ENCODE measurements at places on chromosomes 16 and 17.
A peak's percentile ranks its signal among the peaks of the same experiment; 100 is the strongest.

GRCh38 chr17:7124923-7125322 is 10.3 kb upstream of the ASGR2 start:
- no peak for ATAC-seq

DNA sequence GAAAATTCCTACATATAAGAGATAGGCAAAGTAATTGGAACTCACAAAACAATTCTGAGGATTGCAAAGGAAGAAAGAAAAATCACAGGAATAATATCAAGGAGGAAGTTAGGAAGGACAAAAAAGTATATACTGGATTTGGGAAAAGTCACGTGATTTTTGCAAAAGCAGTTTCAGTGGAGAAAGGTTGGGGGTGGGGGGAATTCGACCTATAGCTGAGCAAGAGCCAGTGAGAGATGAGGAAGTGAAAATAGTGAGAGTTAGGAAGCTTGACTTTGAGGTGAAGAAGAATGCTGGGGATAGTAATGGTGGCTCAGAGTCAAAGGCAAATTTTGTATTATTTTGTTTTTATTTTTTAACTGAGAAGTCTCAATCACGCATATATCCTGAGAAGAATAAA is 438.0 kb upstream of the PMFBP1 start:
- no peak for ATAC-seq

DNA sequence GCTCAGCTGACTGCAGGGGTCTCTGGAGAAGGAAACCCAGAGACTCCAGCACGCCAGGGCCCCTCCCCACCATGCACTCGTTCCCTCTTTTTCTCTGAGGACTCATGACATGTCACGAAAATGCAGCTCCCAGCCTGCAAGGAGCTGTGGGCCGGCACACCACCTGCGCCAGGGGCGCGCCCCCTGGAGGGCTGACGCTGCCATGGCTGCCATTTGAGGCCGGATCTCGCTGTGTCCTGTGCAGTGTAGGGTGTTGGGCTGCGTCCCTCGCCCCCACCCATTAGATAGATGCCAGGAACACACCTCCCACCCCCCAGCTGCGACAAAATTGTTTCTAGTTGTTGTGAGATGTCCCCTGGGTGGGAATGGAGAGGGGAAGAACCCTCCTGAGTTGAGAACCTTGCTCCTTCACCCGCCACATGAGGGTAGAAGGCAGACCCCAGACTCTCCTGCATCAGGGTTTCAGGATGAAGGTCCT is 8.2 kb downstream of the SYNGR2 start:
- ATAC-seq, result peak; percentile 84

DNA sequence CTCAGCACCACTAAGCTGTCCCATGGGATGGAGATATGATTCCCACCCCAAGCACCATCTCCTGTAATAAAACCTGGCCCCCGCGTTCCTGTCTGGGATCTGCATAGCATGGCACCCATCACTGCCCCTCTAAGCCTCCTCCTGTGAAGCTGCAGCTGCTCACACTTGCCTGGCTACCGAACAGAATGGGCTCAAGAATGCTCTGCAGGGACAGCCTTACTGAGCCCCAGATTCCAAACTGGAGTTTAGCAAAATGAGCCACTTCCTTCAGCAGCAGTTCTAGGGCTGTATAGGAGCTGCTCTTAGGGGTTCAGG is 256.1 kb downstream of the CPPED1 start:
- ATAC-seq, result no peak

GRCh38 chr17:82168568-82168967 is 44.1 kb downstream of the CCDC57 start:
- no peak for ATAC-seq

DNA sequence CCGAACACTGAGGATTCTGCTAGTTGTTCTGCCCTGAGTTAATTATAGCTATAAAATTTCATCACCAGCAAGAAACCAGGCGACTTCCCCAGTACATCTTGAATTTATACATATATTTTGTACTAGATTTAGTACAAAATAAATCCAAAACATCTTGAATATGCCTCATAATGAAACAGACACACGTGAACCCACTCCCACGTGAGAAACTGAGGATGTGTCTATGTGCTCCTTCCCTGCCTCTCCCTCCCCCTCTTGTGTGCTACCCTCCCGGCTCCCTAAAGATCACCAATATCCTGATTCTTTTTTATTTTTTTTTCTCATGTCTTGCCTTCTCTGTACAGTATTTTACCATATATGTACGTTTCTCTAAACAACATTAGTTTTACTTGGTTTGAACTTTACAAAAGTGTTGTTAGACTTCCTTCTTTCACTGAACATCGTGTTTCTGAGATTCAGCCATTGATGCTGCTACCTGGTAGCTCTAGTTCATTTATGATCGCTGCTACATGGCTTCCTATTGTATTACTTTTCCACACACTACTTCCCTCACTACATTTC is 1.1 kb upstream of the LCMT1 start:
- ATAC-seq, result no peak

GRCh38 chr16:9791556-9791955 is 390.7 kb downstream of the GRIN2A start:
- no peak for ATAC-seq

DNA sequence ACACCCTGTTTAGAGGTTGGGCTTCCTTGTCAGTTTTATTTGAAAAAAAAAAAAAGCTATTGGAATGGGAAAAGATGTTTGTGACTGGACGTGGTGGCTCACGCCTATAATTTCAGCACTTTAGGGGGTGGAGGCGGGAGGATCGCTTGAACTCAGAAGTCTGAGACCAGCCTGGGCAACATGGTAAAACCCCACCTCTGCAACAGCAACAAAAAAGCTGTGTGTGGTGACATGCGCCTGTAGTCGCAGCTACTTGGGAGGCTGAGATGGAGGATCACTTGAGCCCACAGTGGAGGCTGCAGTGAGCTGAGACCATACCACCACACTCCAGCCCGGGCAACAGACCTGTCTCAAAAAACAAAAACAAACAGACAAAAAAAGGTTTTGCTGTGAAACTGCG is 66.1 kb upstream of the SIAH1 start:
- no peak for ATAC-seq

DNA sequence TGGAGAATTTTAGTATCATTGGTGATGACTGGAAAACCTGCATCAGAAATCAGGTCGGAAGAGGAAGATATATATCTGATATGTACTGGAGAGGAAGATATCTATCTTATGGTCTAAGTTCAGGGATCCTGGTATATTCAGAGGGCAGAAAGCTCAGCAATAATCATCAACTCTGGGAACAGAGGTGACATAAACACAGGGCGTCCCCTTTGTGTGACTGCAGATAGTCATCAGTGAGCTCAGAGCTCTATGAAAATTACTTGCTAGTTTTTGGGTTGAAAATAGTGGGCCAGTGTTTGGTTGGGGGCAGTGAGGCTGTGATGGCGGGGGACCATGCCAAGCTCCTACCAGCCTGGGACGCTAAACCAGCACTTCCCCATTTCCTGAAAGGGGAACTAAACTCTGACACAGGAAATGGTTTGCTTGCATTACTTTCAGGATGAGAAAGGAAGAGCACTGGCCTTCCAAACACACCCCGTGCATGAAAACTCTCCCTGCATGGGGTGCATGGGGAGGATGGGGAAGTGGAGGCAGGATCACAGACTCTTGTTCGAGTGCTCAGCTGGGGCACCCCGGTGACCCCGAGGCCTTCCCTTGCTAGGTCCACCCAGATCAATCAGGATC is 15.8 kb downstream of the NOD2 start:
- no peak for ATAC-seq

DNA sequence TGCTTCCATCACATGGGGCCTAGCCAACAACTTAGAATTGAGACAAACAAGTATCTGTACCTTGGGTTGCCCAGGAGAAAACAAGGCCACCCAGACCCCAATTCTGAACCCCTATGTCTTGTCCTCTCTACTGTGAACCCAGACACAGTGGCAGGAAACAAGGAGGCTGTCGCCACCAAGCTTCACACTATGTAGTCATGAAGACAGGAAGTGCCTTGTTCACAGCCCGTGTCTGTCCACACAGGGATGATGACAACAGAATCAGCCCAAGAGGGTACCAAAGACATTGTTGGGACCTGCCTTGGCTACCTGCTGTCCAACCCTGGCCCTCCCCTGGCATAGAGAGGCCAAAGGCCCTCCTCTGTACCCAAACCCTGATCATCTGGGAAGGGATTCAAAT is 84.8 kb downstream of the CDYL2 start:
- no peak for ATAC-seq

- no peak for ATAC-seq
Measured at GRCh38 chr16:2452650-2453049, 7.3 kb upstream of the TEDC2 start.

DNA sequence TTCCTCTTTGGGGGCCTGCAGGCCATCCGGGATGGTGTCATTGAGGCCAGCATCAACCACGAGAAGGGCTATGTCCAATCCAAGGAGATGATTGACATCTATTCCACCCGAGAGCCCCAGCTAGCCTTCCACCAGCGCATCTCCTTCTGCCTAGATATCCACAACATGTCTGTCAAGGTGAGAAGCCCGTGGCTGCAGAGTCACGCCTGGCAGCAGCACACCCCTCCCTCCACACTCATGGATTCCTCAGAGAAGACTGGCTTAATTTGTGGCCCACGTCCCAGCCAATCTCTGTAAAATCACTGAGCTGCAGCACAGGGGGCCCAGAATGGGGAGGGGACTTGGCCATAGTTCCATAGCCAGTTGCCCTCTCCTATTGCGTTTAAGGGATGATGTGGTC is 15.6 kb downstream of the PSMD3 start:
- ATAC-seq, result no peak

All from SK-N-SH treated with all-trans-retinoic acid at 6 μM for 48 hours (cell line).